Hepatic stellate cell (primary cell): ENCODE measurements at places on chromosomes 5 and 9.
A peak's percentile ranks its signal among the peaks of the same experiment; 100 is the strongest.

DNA sequence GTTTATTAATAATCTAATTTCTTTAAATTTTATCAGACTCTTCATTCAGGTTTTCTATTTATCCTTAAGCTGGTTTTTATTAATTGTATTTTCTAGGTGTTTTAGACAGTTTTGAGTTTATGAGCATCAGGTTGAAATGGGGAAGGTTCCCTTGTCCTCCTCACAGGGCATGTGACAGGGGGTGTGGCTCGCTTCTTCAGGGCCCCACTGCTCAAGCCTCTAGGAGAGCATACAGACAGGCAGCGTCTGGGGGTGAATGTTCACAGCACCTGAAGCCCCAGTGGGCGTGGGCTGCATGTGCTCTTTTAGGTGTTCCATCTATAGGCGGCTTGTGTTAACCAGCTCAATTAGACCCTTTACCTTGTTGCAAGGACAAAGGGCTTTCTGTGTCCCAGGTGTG, 78.2 kb upstream of the RUFY1 start:
- DNase-seq = no peak

- DNase-seq = no peak
Measured at GRCh38 chr5:177445917-177446199, 756 bp upstream of the PRR7 start.

GRCh38 chr9:108889649-108890067, 27.6 kb downstream of the ACTL7A start:
- peak; percentile 11 for DNase-seq

- DNase-seq = peak; percentile 56
Measured at GRCh38 chr5:179762781-179763176, 30.2 kb downstream of the MAML1 start.

- DNase-seq = no peak
Measured at GRCh38 chr5:145960166-145960565, 23.8 kb downstream of the SH3RF2 start.

GRCh38 chr5:32989815-32990214, 278.7 kb downstream of the NPR3 start:
- no peak for DNase-seq

GRCh38 chr5:59130431-59130830, 547.6 kb downstream of the RAB3C start:
- DNase-seq = no peak

DNA sequence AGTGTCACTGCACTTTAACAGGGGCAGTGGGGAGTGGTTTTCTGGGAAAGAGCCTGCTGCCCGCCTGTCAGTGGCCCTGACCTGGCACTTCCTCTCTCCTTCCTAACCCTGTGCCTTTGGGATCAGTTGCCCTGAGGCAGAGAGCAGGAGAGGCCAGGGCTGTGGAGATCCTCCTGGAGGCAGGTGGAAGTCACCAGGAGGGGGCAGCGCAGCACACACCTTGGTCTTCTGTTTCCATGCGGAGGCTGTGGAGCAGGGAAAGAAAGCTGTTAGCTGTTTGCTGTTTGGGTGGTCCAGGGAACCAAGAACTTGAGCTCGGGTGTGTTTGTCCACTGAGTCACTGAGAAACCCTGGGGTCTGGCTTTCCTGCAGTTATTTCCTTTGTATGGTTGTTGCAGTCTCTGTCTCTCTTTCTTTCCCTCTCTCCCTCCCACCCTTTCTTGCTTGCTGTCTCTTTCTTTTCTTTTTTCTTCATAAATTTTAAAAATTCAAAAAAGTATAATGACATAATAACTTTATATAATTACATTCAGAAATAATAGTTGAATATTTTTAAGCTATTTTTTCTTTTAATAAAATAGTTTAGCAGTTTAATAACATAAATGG, 28.1 kb downstream of the NTRK2 start:
- DNase-seq = peak; percentile 69

GRCh38 chr5:162193012-162193411, 125.4 kb downstream of the GABRG2 start:
- no peak for DNase-seq

DNA sequence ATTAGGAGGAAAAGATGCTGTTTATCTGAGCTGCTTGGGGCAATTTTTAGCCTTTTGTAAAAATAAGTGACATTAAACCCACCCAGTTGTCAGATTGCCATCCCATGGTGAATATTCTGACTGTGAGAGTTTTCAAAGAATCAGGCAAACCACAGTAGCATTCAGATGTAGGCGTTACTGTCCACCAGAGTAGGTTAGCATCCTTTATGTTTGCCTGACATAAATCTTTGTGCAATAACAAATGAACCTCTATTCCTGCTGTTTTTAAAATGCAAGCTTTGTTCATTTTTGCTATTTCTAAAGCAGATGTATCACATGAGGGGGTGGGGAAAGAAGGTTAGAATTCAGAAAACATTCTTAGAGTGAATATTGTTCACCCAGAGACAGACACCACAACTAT, 427.8 kb downstream of the CDH9 start:
- DNase-seq = no peak

DNA sequence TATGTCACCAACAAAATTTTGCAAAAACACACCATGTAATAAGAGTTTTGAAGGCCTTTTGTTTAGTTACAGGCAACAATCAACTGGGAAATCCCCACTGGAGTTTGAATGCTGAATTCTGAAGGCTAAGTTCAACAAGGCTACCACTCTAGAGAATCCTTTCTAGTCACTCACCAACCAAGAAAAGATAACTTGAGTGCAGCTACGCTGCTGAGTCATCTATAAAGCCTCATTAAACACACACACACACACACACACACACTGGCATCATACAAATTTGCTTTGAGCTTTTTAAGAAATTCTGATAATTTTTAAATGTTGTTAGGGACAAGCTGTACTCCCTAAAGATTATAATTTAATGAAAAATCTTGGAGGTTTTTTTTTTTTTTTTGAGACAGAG, 219.6 kb downstream of the DENND1A start:
- peak; percentile 41 for DNase-seq

DNA sequence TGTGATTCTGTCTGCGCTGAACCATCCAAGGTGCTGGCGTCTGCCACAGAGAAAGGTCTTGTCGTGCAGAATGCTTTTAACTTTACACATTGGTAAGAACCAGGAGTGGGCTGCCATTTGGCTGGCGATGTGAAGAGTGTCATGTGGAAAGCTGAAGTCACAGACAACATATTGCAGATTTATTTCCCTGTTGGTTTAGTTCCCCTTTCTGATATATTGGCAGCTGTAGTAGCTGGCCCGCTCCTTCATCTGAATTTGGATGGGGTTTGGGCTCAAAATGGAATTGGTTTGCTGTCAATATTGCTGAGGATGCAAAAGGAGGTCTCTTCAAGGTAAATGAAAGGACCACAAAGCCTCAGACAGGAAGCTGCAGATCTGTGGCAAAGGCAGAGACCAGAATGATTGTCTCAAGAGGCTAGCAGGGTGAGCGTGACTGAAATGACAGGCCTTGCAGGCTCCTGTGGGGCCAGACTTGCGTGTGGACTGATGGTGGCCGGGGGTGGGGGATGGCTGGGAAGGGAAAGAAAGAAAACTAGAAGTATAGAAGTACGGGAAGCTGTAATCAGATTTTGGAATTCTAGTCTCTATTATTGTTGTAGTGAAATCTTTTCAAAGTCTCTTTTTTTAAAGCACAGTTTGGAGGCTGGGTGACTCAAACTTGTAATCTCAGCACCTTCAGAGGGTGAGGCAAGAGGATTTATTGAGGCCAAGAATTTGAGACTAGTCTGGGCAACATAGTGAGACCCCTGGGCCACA, 25.1 kb upstream of the CD180 start:
- DNase-seq = no peak

DNA sequence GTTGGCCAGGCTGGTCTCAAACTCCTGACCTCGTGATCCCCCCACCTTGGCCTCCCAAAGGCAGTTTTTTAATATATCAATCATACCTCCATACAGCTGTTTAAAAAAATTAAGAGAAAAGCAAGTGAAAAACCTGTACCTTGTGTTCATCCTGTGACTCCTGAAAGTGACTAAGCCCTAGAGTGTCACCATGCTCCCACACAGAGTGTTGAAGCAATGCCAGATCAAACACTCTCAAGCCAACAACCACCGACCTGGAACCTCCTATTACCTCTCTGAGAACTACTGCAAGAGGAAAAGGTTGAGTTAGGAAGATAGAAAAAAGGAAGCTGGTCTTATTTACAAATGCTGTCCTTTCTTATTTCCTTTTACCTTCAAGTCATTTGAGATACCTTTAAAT, 123.5 kb downstream of the RASEF start:
- no peak for DNase-seq

- DNase-seq = no peak
Measured at GRCh38 chr5:139634028-139634325, 14.2 kb upstream of the CXXC5 start.

DNA sequence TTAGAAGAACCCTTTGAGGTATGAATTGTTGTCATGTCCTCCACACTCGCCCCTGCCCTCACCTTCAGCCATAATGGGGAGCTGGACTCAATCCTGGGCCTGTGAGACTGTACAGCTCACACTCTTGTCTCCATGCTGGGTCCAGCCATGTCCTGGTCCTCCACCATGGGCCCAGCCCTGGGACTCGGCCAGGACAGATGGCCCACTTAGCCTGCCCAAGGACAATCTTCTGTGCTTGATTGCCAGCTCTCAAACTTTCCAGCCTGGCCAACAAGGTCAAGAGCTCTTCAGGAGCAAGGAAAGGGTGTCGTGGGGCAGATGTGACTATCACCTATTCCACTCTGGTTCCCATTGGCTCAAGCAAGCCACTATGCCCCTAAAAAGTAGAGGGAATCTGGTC, 90.8 kb downstream of the HRH2 start:
- DNase-seq = no peak
